ENCODE measurements at places on chromosomes 3 and 15.
A peak's percentile ranks its signal among the peaks of the same experiment; 100 is the strongest.

DNA sequence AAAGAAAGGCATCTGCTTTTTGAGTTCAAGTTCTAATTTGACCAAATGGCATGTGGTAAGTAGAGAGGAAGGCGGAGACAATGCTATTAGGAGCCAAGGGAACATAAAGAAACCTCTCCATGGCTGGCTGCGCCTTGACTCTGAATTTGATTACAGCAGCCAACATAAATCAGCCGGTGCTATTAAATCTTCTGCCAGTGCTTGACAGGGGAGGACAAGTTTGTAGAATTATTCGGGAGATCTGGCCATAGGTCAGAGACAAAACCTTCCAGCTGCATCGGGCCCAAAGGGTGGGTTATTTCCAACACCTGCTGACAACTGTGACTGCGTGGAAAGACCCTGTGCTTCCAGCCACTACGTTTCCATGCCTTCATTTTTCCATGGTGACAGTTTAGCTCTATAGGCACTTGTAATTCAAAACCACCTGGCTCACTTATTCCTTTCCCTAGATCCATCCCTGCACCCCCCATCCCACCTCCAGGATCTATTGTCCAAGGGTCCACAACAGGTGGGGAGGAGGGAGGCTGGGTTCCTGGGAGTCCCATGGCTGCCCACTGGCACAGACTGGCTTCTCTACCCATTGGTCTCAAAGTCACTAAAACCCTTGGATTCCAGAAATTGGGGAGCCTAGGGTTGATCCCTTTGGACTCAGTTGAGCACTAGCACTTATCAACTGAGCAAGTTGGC is 15.9 kb downstream of the COLQ start:
- no peak for DNase-seq

GRCh38 chr15:68316061-68316804 is 38.7 kb downstream of the FEM1B start:
- DNase-seq, result no peak

GRCh38 chr15:70297465-70298058 is 199.8 kb upstream of the TLE3 start:
- no peak for DNase-seq

GRCh38 chr3:2727610-2728318 is 382.4 kb downstream of the IL5RA start:
- DNase-seq, result no peak

GRCh38 chr3:148642616-148643015 is 55.1 kb upstream of the AGTR1 start:
- no peak for DNase-seq

- DNase-seq, result no peak
These were observed 71.4 kb downstream of the GHSR start for GRCh38 chr3:172376881-172377280.

DNA sequence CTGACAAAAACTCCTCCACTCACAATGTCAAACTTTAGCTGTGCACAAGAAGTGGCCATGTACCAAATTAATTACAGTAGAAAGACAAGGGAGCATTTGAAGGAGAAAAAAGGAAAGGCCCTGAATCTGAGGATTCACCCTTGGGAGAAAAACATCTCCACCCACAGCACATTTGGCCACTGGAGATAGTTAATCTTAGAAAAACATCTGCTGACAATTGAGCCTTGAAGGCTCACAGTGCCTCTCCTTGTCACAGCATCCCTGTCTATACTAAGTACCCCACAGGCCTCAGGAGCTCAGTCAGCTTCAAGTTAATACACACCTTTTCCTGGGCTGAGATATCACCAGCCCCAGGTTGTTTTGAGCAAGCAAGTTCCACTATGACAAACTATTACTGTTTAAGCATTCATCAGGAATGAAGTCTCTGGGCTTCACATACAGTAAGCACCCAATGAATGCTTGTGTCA is 78.1 kb upstream of the SETMAR start:
- no peak for DNase-seq

GRCh38 chr3:166560253-166560652 is 723.0 kb upstream of the BCHE start:
- no peak for DNase-seq

- DNase-seq, result no peak
These were observed 13.3 kb upstream of the CSPG4 start for GRCh38 chr15:75725719-75726607.

- DNase-seq, result no peak
These were observed 24.4 kb downstream of the ADCY5 start for GRCh38 chr3:123424321-123424998.

DNA sequence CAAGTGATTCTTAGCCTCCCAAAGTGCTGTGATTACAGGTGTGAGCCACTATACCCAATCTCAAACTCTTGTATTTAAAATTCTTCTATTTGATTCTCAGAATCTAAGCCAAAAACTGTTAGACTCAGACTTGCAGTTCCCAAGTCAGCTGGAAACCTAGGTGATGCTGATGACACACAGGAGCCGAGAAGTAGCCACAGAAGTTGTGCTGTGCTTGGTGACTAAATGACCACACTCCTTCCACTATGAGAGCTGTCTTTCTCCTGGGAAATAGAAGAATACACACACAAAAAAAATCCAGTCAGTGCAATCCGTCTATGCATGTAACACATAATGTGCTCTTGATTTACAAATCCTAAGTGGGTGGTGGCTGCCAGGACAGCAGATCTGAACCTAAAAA is 33.9 kb downstream of the ILDR1 start:
- no peak for DNase-seq

GRCh38 chr3:141239511-141240281 is 8.1 kb downstream of the PXYLP1 start:
- DNase-seq, result no peak

DNA sequence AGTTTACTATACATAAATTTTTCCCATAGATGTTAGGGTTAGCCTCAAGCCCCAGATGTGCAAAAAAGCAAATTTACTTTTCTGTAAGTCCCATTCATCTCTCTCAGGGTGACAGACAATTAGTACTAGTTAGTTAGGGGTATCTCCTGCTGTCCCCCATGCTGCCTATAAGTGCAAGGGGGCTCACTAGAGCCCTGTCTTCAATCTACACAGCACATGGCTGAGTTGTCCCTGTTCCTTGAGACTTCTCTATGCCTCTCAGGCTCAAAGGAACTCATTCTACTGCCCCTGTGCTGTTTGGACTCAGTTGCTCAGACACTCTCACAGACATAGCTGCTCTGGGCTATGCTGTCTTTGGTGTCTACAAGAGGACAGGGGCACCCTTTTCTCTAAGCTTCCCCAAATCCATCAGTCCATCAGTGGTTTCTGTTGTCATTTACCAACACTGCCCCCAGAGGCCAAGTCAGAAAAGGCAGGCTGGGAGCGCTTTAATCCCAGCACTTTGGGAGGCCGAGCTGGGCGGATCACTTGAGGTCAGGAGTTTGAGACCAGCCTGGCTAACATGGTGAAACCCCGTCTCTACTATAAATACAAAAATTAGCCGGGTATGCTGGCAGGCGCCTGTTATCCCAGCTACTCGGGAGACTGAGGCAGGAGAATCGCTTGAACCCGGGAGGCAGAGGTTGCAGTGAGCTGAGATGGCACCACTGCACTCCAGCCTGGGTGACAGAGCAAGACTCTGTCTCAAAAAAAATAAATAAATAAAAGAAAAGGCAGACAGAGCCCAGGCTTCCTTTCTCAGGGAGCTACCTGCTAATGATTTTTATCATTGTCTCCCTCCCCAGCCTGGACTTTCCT is 31.4 kb upstream of the PRTG start:
- peak; percentile 26 for DNase-seq

DNA sequence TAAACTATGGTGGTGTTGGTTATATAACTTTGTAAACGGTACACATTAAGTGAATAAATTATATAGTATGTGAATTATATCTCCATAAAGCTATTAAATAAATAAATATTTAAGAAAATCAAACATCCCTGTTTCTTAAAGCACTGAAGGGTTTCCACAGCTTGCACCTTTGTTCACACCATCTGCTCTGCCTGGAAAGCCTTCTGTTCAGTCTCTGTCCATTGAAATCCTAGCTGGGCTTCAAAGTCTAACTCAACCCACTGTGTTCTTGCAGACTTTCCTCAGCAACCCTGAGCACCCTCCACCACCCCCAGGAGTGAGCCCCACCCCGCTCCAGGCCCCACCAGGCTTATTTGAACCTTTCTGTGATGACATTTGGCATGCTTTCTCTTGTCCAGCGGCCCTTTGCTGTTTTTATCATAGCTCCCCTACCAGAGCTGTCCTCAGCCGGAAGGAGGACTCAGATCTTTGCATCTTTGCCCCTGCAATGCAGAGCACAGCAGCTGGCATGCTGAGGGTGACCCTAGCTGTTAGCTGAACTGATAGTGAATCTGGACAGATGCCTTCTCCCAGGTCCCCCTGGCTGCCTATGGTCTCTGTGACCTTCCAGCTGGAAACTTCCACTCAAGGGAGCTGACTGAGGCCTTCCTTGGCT is 105.2 kb downstream of the DAPK2 start:
- DNase-seq, result no peak

GRCh38 chr3:124413989-124414598 is 316.2 kb upstream of the UMPS start:
- no peak for DNase-seq

DNA sequence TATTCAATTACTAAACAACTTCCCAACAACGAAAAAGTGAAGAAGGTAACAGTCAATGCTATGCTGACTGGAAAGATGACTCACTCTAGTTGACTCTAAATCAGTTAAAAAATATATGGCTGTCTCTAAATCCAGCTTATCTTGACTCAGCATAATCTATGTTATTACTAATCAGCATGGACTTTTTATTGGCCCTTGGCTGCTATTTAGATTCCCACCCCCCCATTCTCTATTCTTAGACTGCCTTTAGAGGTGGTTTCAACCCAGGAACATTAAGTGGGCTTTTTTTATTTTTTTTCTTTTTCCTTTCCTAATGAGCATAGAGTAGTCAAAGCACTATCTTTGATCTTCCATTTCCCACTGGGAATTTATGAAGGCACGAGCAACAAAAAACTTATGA is 1.9 kb downstream of the PCOLCE2 start:
- DNase-seq, result no peak

GRCh38 chr15:25950014-25950413 is 86.9 kb upstream of the ATP10A start:
- no peak for DNase-seq

DNA sequence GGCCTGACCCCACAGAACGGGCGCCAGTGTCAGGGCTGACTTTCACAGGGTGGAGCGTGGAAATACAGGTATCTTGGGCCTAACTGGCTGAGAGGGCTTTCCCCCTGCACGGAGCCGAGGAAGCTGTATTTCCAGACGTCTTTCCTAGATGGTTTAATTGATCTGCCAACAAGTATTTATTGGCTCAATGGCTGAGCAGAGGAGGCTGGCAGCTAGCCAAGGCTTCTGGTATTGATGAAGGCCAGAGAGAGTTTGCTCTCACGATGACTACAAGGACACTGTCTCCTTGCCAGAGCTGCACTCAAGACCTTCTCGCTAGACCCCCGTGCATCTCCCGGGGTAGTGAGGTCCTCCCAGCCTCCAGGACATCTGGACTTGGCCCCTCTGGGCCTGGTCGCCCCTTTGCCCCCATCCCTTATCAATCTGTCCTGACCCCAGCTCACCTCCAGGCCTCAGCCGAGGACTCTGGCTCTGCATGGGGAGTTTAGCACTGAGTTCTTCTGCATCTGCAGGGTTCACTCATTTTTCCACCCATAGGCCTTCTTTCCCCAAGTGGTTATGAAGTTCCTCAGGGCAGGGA is 20.6 kb downstream of the SPSB4 start:
- DNase-seq, result no peak

GRCh38 chr3:149833241-149833640 is 20.2 kb downstream of the RNF13 start:
- DNase-seq, result no peak

DNA sequence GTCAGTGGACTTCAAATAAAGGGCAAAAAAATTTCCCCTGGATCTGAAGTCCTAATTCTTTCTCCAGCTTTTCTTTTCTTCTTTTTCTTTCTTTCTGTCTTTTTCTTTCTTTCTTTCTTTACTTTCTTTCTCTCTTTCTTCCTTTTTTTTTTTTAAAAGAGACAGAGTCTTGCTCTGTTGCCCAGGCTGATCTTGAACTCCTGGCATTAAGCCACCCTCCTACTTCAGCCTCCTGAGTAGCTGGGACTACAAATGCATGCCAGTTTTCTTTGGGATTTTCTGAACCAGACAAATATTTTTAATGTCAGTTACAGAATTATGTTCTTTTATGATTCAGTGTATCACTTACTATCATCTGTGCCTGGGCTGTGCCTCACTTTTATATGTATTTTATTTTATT is 45.4 kb upstream of the CMTM8 start:
- DNase-seq, result no peak

- no peak for DNase-seq
These were observed 441.4 kb downstream of the CNTN4 start for GRCh38 chr3:2540115-2540514.

DNA sequence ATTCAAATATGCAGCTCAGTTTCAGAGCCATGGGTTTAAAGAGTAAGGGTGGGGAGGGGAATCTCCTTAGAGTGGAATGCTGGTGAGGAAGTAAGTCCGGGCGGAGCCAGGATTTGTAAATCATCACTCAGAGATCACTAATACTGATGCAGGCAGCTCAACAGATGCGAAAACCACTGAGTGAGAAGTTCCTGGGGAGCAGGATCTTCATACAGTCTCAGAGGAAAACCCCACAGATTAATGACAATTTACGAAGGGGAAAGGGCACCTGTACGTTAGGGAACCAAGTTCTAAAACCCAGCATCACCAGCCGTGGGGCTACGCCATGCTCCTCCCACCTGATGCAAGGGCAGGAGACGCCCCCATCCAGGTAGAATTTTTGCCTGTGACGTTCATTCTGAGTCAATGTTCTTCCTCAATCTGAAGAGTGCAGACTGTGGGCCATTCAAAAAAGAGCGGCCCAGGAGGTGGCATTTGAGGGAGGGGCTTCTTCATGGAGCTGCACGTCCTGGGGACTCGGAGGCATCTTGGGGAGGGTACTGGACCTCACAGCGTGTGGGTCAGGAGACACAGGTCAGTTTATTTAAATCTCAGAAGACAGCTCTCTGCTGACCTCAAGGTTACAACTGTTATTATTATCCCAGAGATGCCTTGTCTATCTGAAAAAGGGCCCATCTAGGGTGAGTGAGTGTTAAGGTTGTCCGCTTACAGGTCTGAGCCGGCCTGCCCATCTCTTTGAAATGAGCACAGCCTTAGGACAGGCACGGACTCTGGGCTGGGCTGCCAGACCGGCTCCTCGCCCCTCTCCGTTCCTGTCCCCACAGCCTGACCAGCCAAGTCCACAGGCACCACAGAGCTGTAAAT is 228.0 kb downstream of the XXYLT1 start:
- DNase-seq, result no peak

DNA sequence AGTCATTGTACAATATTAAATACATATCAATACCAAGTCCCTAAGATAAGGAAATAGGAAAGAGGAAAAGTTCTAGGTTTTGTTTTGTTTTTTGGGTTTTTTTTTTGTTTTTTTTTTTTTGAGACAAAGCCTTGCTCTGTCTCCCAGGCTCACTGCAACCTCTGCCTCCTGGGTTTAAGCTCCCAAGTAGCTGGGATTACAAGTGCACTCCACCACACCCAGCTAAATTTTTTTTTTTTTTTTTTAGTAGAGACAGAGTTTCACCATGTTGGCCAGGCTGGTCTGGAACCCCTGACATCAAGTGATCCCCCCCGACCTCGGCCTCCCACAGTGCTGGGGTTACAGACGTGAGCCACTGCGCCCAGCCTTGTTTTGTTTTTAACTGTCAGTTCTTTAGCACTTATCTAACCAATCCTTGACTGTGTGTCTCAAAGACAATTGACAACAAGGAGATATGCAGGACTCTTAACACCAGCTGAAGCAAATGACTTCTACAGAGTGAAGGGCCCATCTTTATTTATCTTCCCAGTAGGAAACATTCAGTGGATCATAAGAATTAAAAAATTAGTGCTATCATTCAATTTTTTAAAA is 100.0 kb upstream of the RAP2B start:
- DNase-seq, result no peak

GRCh38 chr3:38579141-38579540 is 70.3 kb downstream of the SCN5A start:
- no peak for DNase-seq
